Stomach (tissue), 19 donors: ENCODE measurements at places on chromosomes 16 and 17. TPM values are rescaled to one million over a fixed set of nuclear protein-coding genes. Genes with fewer than 3 reads are reported as not detected.

The ZNF624 gene
- total RNA-seq, result 10.4 TPM

The ZNF629 gene
- total RNA-seq, result 19.8 TPM

The CACNG1 gene
- total RNA-seq, result not detected

The TEDC2 gene
- 3.6 TPM for total RNA-seq
